Fibroblast of skin of back (primary cell): ENCODE measurements at places on chromosomes 16 and 17.

GRCh38 chr16:53266156-53266555 is 168.1 kb upstream of the RBL2 start:
- no peak for DNase-seq

DNA sequence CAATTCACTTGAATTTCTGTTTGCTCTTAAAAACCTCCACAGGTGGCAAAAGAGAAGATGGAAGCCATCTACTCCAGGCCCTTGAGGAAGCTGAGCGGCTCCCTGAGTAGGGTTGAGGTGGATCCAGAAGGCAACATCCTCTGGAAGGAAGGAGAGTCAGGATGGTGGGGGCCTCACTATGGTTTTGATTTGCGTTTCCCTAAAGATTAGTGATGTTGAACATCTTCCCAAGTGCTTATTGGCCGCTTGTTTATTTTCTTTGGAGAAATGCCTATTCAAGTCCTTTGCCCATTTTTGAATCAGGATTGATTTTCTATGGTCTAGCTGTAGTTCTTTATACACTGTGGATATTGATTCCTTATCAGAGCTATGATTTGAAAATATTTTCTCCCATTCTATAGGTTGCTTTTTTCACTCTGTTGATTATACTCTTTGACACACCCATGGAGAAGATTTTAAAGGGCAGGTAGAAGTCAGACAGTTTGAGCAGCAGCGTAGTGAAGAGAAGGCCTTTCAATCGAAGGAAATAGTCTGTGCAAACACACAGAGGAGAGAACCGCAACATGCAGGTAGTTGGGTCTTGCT is 58.6 kb downstream of the WSB1 start:
- no peak for DNase-seq

GRCh38 chr17:61568219-61569072 is 22.6 kb downstream of the NACA2 start:
- no peak for DNase-seq

DNA sequence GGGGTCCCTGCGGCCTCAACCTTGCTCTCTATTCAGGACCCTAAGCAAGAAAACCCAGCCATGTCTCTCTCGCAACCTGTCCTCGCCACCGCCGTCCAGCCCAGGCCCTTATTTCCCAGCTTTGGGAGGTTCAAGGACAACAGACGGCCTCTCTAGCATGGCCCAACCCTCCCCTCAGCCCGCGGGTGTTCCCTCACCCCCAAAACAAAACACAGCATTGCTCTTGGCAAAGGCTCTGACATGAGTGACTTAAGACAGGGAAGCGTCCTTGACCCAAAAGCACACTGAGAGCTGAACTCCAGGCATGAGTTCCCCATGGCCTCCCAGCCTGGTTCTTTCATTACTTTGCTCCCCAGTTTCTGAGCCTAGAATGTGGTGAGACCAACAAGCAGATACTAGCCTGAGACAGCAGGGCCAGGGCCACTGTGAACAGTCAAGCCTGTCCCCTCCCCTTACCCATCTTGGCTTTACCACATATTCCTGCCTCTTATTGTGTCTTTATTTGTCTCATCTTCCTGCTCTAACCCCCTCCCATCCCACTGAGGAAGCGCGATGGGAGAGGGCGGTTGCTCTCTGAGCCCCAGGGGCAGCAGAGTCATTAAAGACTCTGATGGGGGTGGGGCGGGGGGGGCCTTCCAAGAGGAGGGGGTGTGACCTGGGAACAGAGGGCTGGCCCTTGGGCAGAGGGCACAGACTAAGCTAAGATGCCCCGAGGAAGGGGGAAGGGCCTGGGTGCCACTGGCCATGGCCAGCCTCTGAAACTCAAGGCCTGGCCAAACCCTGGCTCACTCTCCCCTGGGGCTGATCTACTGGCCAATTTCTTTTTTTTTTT is 11.8 kb downstream of the SREBF1 start:
- DNase-seq: no peak

- no peak for DNase-seq
Observed at GRCh38 chr16:11674001-11674817, 6.0 kb downstream of the SNN start.

GRCh38 chr16:70294385-70295025 is 4.5 kb upstream of the DDX19B start:
- no peak for DNase-seq

GRCh38 chr17:38415250-38416194 is 12.7 kb upstream of the ARHGAP23 start:
- peak; percentile 79 for DNase-seq

GRCh38 chr17:39777534-39778365 is 40.0 kb downstream of the GRB7 start:
- no peak for DNase-seq

DNA sequence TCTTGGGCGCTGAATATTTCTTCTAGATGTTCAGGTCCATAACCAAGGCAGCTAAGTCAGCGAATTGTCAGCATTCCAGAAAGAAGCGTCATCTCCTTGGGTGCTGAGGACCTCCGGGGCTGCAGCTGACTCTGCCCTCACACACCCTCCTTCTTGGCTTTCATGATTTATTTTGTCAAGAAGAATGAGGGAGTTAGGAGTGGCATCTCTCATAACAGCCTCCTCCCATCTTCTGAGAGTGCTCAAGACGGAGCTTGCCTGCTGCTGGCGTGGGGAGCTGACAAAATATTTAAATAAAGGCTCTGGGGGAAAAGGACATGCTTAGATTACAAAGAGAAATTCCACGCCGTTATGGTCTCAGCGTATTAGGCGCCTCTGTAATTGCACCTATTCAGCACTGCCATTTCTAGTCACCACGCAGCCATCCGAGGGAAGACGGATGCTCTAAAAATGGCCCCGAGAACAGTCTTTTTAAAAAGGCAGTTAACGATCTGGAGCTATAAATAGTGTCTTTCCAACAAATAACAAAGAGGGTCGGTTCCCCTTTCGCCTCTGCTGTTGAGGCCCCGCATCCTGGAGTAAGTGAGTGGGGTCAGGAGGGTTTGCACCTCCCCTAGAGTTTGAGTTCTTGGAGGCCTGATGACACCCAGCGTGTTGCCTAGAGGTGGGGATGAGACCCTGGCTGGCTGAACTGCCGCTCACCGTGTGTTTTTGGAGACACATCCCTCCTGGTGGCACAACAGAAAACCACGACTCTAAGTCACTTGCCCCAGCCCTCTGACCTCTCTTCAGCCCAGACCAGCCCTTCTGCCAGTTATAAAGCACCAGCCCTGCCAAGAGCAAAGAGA is 187.0 kb downstream of the CCDC182 start:
- peak; percentile 84 for DNase-seq

DNA sequence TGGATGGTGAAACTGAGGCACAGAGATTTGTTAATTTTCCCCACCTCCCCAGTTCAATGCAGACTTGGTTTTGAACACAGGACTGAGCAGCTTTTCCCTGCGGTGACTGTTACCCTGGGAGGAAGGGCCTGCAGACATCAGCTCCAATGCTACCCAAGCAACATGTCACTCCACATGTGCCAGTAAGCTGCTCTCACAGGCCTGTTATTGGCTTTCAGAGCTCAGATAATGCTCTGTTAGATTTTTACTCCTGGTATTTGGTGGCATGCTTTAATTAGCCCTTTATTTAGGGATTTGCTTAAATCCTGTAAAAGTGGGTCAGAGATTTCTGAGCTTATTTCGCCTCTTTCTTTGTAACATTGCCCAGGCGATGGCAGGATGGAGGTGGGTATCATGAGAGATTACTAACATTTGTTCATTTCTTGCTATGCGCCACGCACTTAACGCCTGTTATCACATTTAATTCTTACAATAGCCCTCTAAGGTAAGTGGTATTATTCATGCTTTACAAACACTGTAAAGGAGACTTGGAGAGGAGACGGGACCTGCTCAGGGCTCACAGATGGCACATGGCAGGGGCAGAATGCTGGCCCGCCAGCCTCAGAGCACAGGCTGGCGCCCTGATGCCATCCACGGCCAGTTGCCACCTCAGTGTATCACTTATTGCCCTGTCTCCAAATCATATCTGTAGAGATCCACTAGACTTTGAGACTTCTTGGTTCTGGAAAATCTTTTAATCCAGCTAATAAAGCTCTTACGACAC is 84.0 kb upstream of the CACNG5 start:
- DNase-seq: no peak

- DNase-seq: no peak
Observed at GRCh38 chr16:4572715-4573114, 16.6 kb downstream of the C16orf96 start.

DNA sequence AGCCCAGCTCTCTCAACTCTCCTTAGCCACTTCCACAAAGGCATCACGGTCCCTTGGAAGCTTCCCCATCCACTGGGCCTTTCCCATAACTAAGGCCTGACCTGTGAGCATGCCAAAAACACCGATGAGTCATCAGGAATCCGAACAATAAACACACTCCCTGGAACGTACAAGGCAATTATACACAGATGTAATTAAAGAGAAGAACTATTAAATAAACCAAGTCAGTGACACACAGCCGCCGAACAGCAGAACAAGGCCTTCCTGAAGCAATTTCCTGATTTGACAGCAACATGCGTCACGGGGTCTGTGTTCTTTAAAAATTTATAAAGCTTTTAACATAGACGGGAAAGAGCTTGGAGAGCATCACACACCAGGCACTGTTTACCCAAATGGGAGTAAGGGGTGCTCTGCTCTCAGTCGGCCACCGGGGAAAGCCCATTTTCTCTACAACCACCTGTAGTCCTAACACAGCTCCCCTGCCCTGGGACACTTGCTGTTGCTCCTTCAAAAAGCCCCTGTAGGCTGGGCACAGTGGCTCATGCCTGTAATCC is 29.4 kb downstream of the COG7 start:
- DNase-seq: peak; percentile 92

DNA sequence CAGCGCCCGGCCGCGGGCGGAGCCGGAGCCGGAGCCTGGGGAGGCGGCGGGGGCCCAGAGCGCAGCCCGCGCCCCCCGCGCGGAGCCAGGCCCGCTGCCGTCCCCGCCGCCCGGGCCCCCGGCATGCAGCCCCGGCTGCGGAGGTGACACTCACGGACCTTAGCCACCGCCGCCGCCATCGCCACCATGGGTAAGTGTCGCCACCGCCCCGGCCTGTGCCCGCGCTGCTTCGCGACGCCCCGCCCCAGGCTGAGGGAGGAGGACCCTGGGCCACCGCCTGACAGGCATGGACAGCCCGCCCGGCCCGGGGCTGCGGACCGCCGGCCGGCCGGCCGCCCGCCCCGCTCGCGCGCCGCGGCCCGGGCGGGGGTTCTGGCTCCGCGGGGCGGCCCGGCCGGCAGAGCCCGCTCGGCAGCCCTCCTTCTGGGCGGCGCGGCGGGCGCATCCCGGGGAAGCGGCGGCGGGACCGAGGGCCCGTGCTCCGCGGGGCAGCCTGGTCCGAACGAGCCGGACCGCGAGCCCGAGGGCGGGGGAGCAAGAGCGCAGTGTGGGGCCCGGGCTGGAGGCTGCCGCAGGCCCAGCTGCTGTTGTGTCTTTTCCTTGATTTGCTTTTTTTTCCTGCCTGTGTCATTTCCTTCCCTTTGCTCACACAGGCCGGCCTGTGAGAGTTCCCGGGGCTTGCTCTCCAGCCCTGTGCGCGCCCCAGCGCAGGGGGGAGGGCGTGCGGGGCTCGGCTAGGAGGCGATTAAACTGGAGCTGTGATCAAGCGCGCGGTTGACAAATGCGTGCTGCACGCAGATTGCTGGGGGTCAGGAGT is 565 bp downstream of the MAP3K3 start:
- DNase-seq: peak; percentile 64

GRCh38 chr17:48929812-48930165 is 14.9 kb downstream of the SNF8 start:
- DNase-seq: no peak

DNA sequence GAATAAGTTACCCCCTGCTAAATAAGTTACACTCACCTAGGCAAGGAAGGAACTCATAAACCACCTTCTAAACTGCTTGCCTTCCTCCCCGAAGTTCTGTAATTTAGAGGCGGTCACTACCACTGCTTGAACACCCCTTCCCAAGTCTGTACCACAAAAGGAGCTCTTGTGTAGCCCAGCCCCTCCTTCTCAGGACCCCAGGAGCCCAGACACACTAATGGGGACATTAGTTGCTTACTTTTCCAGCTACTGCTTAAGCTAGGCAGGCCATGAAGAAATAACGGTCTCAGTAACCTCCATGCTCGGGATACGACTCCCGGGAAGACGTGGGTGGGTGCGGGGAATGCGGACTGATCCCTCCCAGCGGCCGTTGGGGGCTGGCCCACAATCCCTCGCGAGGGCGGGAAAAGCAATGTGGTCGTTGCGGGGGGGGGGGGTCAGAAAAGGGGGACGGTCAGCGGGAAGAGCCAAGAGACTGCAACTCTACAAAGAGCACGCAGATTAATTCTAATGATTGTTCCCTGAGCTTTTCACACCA is at the start of gene TEX14:
Gene TEX14, minus strand, starts transcription at position 345 of the 538 bp plus-strand sequence. CDS start 40,044 bp downstream, outside the sequence.
- no peak for DNase-seq

- no peak for DNase-seq
Observed at GRCh38 chr17:28468781-28469180, 4.7 kb upstream of the SLC13A2 start.

GRCh38 chr16:31409433-31409832 is 16.3 kb downstream of the ITGAD start:
- peak; percentile 44 for DNase-seq

DNA sequence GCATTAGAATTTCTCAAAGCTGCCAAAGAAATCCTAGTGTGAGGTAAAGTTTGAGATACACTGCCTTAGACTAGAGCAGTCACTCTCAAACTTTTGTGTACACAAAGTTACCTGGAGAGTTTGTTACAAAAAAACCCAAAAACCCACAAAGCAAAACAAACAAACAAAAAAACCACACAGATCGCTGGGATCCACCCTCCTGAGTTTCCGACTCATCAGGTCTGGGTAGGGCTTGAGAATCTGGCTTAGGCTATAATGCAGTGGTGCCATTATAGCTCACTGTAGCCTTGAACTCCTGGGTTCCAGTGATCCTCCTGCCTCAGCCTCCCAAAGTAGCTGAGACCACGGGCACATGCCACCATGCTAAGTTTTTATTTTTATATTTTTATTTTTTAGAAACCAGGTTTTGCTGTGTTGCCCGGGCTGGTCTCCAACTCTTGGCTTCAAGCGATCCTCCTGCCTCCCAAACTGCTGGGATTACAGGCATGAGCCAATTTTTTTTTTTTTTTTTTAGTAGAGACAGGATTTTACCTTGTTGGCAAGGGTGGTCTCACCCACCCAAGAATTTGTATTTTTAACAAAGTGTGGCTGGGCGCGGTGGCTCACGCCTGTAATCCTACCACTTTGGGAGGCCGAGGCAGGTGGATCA is 22.3 kb upstream of the SMG1 start:
- DNase-seq: no peak

GRCh38 chr17:64261417-64262145 is 1.5 kb downstream of the TEX2 start:
- no peak for DNase-seq

GRCh38 chr16:88505405-88506082 is 52.5 kb downstream of the ZFPM1 start:
- DNase-seq: peak; percentile 17

- no peak for DNase-seq
Observed at GRCh38 chr17:32553168-32553567, 66.4 kb downstream of the CDK5R1 start.
